ENCODE measurements at places on chromosomes 7 and 10.

DNA sequence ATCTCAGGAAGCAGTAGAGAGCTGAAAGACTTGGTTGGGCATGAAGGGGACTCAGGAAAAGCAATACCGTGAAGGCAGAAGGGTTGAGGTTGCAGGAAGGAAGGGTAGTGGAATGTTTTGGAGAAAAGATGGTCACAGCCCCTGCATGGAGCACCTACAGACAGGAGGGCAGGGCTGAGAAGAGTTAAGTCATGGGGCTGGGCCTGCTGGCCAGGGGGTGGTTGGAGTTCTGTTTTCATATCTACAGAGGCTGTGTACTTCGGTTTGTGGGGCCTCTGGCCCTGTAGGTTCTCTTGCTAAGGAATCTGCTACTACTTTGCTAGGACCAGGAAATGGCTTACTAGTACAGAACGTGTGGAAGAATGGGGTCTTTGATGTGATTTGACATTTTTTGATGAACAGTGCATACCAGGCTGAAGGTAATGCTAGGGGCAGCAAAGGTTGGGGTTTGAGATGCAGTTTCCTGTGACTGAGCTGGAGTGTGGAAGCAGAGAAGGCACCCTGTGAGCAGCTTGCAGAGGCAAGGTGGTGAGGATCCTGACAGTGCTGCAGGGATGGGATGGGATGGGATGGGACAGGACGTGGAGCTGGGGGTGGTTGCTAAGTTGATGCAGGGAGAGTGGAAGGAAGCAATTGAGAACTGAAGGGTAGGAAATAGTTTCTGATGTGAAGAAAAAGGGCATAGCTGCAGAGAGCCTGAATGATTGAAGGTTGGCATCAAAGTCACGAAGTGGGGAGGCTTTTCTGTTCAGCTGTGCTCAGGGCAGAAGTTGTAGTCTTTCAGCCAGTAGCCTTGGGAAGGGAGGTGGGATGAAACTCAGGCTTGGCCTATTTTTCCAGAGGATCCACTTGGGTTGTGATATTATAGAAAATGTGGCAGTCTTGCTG is 7.8 kb downstream of the RPS24 start:
- DNase-seq, result no peak

DNA sequence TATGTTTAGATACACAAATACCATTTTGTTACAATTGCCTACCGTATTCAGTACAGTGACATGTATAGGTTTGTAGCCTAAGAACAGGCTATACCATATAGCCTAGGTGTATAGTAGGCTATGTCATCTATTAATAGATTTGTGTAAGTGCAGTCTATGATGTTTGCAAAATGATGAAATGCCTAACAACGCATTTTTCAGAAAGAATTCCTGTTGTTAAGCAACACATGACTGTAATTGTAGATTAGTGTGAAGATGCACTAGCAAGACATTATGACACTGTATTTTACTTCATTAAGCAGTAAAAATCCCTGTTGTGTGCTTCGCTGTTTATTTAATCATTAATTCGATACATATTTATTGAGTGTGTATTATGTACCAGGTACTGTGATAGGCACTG is 446.0 kb downstream of the SUGCT start:
- DNase-seq, result no peak

DNA sequence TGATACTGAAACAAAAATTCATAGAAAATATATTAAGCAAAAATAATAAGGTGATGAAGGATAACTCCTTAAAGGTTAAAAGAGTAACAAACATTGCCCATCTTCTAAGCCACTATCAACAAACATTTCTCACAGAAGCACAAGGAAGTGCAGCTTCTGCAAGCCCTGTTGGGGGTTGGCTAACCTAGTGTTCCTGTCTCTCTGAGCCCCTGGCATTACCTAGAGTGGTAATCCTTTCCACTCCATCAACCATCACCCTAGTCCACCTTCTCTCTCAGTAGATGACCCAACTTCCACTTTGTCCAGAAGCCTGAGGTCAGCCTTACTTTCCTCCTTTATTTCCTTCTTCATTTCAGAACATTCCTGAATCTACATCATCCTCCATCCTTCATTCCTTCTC is 59.7 kb downstream of the HIPK2 start:
- DNase-seq, result no peak

- no peak for DNase-seq
Observed at GRCh38 chr10:74889662-74889998, 63.2 kb downstream of the KAT6B start.

DNA sequence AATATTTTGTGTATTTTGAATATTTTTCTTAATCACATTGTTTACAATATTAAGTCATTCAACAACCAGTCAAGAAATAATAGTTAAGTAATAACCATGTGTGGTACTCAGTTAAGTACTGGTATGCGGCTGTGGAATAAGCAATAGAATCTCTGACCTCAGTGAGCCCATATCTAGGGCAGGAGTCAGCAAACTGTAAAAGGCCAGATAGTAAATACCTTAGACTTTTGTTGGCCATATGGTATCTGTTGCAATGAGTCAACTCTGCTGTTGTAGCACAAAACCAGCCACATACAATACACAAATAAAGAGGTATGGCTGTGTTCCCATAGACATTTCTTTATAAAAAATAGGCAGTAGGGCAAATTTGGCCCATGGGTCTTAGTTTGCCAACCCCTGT is 311.6 kb upstream of the SEMA3A start:
- DNase-seq, result no peak

- DNase-seq, result no peak
Observed at GRCh38 chr7:50552139-50552538, 13.1 kb downstream of the DDC start.

- no peak for DNase-seq
Observed at GRCh38 chr7:105246256-105246655, 142.5 kb downstream of the SRPK2 start.

DNA sequence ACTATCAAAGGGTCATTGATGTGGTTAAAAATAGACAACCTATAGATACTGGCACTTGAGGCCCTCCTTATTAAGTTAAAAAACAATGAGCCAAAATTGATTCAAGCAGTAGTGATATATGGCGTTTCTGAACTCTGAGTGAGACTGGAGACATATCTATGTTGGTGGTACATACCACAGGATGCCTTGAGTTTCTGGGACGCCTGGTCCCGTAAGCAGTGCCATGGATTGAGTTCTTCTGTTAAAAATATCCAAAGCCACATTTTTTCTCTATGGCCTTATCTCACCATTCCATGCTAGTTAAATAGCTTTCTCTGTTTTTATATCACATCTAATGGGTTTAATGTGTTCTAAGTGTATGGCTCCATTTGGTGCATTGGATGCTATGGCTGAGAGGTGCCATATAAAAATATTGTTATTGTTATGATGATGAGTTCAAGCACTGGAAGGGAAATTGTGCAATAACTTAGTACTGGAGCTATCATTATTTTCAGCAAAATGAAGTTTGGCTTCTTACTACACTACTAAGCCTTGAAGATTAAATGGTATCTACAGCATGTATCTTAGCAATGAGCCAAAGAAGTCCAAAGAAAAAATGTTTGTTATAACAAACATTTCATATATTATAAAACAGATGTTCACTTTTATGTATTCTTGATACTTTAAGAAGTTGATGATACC is 713.9 kb downstream of the SUGCT start:
- no peak for DNase-seq

DNA sequence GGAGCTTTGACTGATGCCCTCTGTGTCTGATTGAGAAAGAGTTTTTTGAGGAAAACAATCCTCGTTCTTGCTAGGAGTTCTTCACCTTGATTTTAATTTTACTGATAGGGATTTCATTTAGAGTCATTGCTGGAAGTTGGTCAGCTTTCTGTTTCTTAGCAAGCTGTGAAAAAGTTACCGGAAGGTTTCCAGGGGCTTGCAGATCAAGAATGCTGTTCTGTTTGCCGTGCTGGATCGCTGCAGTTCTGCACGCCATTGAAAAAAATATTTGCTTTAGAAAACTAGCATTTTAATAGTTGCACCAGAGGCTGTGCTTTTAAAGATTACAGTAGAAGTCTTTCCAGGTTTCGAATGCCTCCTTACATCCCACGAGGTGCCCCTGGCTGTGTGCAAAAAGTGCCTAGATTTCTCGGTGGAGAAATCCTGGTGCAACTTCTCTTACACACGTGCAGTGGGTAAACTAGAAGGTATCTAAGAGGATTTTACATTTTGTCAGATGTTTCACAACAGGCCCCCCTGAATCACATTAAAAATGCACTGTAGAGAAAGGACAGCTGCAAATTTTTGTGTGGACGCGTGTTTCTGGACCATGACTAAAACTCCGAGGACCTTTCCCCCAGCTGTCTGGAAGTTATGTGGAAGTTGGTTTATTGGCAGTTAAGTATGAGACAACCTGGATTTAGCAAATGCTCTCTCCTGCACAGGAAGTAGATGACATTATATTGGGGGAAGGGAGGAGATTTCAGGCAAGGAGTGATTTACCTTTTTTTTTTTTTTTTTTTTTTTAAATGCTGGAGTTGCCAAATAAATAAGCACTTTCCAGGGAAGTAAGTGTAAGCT is 5.8 kb downstream of the TCF7L2 start:
- peak; percentile 40 for DNase-seq

GRCh38 chr10:90885176-90885575 is 13.4 kb downstream of the RPP30 start:
- DNase-seq, result no peak

- peak; percentile 56 for DNase-seq
Observed at GRCh38 chr10:112565434-112566053, 118.5 kb downstream of the VTI1A start.

- DNase-seq, result no peak
Observed at GRCh38 chr10:129888784-129889616, 75.1 kb downstream of the EBF3 start.

DNA sequence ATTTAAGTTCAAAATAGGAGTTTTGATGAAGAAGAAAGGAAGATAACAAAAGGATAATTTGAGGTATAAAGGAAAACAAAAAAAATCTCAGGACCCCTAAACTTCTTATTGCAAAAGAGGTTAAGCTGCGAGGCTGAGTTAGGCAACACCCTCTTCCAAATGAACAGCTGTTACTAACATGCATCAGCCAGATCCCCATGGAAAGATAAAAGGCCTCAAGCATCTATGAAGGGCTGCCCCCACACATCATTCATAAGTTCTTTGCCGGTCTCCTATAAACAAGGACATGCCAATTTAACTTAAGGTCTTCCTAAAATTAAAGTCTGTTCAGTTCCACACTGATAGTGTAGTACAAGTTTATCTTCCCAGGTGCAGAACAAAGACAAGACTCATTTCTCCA is 75.8 kb upstream of the IMMP2L start:
- no peak for DNase-seq

DNA sequence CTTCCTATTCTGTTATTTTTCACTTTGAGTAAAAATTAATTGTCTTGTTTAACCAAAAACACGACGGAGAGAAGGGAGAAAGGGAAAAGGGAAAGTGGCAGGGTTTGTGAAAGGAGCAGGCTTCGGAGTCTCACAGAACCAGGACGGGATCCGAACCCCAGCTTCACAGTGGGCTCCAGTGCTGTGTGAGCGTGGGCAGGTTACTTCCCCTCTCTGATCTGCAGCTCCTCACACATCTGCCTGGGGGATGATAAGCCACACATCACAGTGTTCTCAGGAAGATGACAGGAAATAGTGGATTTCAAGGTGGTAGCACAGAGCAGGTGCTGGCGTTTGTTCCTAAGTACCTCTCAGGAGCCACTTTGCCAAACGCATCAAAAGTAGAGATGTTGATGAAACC is 94.2 kb upstream of the GPR26 start:
- no peak for DNase-seq

GRCh38 chr7:100867040-100867775 is at the start of gene TRIP6:
Gene TRIP6 (plus strand): TSS chr7:100867387. CDS start chr7:100867498, 111 bp downstream.
- DNase-seq, result peak; percentile 91

GRCh38 chr10:119526621-119527592 is 15.6 kb downstream of the RGS10 start:
- no peak for DNase-seq

- no peak for DNase-seq
Observed at GRCh38 chr10:35928748-35929147, 286.7 kb upstream of the FZD8 start.

GRCh38 chr10:30029164-30029871 is 30.1 kb downstream of the JCAD start:
- DNase-seq, result no peak

- DNase-seq, result peak; percentile 95
Observed at GRCh38 chr10:98323221-98324164, 55.5 kb upstream of the LOXL4 start.

DNA sequence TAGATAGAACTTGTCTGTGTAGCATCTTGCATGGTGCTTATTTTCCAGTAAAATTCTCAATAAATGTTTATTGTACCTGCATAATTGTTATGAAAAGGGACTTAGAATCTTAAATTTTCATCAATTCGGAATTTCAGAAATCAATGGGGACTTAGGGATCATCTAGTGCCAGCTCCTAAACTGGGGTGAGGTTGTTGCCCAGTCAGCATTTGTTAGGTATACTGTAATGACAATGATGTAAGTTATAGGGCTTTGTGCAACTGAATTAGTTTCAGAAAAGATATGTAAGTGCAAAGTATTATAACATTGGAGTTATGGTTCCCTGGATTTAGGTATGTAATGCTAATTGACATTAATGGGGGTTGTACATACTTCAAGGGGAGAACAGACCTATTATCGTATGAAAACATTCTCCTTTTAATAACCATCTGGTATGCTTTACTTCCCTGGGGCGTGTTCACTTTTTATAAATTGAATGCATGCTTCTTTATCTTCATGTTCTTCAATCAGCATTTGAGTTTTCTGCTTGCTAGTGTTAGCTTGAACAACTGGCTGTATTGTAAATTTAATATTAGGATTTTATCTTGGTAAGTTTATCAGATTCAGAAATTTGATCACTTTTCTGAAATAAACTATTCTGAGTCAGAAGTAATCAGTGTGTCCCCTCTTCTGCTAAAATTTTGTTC is 270.3 kb downstream of the BBS9 start:
- no peak for DNase-seq

GRCh38 chr10:1048349-1048731 is 579 bp downstream of the IDI1 start:
- peak; percentile 87 for DNase-seq

GRCh38 chr7:108009873-108010272 is 6.9 kb upstream of the LAMB1 start:
- no peak for DNase-seq

GRCh38 chr10:6843894-6844650 is 264.0 kb upstream of the PRKCQ start:
- no peak for DNase-seq

- DNase-seq, result no peak
Observed at GRCh38 chr7:151045262-151045661, 3.1 kb upstream of the ASIC3 start.

GRCh38 chr10:17453373-17454091 is 863 bp downstream of the ST8SIA6 start:
- no peak for DNase-seq

DNA sequence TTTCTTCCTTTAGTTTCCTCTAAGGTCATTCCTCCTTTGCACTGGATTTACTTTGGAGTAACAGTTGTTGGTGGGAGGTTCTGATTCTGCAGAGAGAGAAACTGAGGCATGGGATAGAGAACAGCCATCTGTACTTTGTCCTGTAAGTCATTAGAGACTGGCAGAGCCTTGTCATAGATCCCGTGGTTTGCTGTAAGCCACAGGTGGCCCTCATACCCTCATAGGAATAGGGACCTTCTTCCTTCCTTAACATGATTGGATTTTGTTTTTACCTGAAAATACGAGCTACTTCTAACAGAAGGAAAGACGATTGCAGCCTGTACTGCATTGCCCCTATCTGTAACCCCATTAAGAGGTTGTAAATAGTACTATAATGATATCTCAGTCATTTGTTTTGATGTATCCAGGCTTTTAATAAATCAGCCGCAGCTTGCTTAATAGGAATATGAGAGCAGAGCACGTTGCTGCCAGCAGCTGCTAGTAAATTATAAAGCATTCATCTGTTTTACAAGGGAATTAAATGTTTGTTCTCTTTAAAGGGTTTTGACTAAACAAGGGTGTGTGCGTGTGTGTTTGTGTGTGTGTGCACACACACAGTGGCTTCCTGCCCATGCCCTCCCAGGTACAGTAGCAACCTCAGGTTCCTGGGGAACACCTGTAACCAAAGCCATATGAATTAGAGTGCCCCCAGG is 249.8 kb downstream of the AUTS2 start:
- no peak for DNase-seq
